ENCODE measurements at places on chromosomes 16 and 17.

DNA sequence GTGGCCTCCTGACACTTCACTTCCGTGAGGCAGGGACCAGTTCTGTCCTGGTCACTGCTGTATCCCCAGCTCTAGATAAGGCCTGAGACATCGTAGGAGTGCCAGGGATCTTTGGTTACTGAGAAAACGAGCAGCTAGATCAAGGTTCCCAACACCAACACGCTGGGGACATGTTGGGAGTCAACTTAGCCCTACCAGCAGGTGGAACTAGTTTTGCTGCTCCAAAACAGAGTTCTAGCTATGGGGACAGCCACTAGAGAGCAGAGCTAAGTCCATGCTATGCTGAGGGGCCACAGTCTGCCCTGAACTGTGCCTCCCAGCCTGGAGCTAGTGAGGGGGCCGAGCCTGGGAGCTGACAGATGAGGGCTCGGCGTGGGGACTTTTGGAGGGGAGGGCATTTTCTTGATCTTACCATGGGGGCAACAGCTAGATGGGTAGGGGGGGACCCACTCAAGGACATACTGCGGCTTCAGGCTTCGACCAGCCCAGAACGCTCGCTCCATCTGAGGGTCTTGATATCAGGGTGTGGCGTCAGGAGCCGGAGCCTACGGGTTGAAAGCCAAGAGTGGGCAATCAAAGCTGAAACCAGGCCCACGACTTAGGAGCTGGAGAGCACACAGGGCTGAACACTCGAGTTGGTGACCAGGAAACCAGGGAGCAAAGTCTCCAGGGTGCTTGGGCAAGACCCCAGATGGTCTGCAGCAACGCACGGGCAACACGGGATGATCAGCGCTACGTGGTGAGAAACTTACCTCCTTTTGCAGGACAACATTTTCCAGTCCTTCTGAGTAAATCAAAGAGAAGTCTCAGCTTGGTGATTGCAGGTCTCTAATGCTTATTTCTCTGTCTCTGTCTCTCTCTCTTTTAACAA lies 13.4 kb downstream of the SNX20 start:
- no peak for DNase-seq

- no peak for DNase-seq
Measured at GRCh38 chr16:72198021-72198711, 26.2 kb upstream of the PMFBP1 start.

- DNase-seq: no peak
Measured at GRCh38 chr17:36485805-36486203, 677 bp upstream of the ZNHIT3 start.

DNA sequence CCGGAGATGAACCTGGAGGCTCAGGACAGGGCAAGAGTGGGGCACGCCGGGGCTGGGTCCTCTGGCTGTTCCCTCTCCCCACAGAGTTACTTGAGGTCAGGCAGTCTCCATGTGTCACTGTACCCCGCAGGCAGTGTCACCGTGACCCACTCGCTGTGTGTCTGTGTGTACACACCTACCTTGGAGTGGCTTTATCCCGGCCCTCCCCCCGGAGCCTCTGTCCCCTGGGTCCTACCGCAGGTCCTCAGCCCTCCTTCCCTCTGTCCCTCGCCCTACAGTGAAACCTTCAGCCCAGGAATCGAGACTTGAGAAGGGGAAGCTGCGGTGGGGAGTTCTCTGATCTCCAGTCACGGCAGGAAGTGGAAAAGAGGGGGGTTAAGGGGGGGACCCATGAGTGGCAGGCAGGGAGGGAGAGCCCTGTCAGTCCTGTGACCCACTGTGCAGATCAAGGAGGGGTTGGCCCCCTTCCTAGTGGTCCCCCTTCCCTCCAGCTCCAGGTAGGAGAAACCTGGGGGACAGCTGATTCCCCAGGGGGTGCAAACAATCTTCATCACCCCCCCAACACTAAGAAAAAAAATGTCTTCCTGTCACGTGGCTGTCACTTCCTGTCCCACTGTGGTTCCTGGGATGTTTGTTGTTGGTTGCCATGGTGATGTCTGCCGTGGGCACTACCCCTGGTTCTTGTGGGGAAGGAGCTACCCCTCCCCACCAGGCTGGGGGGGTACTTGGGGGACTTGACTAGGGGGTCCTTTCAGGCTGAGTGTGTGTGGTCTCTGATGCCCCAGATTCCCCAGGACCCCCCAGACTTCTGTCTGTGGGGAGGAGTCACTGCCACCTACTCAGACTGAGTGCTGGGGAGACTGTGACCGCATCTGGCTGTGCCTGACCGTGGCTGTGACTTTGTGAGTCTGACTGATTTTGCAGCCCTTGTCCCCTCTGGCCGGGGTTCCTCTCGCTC lies 13.7 kb downstream of the RARA start:
- DNase-seq: peak; percentile 79

DNA sequence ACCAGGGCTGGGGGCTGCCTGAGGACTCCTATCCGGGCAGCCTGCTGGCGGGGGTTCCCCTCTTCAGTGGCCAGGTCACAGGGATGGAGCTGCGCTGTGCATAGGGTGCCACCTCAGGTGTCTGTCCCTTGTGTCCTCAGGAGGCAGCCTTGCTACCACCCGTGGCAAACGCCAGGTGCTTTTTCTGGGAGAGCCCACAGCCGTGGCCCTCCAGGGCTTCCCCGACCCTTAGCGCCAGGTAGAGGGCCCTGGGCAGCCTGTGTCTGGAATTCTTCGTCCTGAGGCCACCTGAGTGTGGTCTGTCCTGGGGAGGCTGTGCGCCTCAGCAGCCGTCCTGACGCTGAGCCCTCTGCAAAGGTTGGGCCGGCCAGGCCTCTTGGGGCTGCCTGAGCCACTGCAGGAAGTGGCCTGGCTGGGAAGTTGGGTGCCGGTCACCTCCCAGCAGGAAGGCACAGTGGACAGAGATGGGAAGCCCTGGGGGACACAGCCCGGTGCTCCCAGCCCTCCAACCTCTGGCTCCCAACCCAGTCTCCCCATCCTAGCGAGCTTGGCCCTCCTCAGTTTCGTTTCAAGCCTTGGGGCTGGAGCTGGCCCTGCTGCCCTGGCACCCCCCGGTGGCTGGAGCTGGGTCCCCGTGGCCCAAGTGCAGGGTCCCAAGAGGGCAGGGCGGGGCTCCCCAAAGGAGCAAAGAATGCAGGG lies 7.6 kb upstream of the BAIAP3 start:
- no peak for DNase-seq

DNA sequence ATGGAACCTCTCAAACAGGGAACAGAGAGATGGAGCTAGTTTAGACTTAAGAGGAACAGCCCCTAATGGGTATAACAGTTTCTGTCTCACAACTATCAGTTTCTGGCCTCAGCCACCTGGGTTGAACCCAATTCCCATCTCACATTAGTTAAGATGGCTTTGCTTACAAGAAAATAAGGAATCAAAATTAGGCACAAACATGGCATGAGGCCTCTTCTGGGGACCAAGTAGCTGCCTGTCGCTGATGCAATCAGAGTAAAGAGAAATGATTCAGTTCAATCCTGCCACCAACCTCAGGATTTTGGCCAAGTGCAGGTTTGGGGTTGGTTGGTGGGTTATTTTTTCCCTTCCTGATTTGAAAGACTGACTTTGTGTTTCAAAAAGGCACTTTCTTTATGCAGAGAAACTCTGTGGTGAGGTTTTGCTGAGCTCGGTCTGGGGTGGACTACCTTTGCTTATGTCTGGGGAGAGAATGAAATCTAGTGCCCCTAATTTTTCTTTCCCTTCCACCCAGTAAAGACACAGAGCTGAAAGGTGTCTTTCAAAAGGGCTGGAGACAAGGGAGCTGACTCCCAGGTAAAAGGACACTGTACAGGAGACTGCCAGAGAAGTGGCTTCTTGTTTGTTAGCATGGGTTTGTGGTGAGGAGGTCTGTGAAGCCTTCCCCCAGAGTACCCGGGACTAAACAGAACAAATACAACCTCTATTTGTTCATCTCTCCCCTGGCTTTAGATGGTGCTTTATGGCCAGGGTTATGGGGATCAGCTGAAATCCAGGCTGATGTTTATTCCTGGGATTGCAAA lies 44.8 kb upstream of the NFAT5 start:
- DNase-seq: no peak

DNA sequence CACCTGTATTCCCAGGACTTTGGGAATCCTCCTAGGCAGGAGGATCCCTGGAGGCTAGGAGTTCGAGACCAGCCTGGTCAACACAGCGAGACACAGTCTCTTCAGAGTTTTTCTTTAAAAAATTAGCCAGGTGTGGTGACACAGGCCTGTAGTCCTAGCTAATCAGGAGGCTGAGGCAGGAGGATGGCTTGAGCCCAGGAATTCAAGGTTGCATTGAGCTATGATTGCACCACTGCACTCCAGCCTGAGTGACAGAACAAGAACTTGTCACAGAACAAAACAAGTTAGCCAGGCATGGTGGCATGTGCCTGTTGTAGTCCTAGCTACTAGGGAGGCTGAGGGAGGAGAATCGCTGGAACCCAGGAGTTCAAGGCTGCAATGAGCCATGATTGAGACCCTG lies 24.8 kb downstream of the ANKRD40 start:
- no peak for DNase-seq

DNA sequence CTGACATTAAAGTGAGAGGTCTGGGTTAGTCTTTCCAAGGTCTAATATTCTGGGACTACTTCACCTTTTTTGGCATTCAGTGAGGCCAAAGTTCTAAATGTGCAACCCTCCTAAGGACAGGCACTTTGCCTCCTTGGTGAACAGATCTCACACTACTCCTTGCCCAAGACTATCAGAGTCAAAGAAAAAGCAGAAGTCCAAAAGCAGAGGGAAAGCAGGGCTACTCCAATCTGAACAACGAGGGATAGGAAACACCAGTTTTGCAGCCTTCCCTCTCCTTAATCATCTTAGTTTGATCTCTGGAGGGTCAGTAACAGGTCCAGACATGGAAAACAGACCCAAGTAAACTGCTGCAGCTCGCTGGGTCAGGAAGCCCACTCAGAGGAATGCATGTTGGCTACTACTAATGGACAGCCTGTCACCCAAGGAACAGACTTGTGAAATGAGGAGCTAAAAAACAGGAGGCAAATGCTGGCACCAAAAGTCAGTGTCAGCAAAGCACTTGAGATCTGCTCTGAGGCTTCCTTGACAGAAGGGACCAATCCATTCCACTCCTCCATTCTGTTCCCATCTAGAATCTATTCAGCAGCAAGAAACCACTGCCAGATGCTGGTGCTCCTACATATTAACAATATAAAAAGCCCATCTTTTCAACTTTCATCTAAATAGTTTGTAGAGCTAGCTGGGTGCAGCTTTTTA lies 29.9 kb downstream of the DCUN1D3 start:
- DNase-seq: no peak

DNA sequence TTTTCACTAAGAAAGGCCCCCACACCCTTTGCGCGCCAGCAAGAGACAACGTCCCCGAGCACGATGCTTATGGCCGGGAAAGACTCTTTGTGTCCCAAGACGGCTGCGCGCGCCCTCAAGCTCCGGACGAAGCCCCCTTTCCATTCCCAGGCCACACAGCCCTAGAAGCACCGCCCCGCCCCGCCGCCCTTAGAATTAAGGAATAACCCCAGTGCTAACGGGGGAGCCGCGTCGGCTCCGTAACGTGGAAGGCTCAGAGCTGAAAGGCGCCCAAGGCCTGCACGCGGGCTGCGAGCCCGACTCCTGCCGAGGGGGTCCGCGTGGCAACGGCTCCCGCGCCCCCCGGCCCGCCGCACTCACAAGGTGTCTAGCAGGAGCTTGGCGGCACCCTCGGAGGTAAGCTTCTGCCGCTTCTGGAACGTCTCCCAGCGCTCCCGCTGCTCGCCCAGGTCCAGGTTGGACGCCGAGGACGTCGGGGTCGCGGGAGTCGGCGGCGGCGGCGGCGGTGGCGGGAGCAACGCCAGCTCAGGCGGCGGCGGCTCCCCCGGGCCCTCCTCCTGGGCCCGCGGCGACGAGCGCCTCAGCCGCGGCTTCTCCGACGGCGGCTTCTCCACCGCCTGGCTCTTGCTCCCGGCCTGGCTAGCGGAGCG lies 477 bp downstream of the CENPV start:
- DNase-seq: peak; percentile 4

DNA sequence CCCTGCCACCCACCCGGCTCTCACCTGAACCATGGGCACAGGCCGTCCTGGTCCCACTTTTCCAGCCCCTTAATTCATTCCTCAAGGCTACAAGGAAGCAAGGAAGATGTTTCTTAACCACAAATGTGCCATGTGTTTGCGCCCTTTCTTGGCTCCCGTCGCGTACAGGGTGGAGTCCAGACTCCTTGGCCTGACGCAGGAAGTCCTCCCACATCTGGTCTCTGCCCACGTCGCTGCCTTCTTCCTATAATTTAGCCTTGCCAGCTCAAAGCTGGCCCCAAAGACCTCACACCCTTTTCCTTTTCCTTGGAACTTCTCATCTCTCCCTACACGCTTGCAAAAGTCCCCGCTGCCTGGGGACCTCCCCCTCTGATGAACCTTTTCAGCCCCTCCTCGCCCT lies 38.8 kb upstream of the BHLHA9 start:
- DNase-seq: no peak

DNA sequence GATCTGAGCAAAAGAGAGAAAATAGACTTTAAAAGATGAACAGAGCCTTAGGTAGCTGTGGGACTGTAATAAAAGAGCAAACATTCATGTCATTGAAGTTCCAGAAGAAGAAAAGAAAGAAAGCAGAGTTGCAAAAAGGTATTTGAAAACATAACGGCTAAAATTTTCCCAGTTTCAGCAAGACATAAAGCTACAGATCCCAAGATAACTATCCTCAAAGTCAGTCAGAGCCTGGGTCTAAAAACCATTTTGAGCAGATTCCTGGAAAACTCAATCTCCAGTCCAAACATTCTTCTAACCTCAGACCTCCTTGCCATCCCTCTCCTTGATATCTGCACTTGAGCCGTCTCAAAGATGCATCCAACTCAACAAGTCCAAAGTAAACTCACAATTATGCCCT lies 20.9 kb upstream of the CD300E start:
- DNase-seq: no peak

DNA sequence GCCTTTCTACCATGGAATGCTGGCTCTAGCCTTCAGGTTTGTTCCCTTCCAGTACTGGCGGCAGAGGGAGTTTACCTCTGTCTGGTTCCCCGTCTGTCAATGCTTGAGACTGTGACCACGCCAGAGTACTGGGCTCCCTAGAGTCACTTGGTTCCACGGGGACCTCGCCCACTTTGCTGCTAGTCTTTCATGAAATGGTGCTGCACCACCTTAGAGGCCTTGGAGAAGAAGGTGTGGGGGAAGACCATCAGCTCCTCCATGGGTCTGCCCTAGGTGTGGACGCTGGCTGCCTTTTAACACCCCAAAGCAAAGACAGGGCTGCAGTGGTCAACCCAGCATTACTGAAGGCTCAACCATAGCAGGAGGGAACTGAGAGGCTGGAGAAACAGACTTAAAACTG lies 55.3 kb upstream of the KSR1 start:
- no peak for DNase-seq

DNA sequence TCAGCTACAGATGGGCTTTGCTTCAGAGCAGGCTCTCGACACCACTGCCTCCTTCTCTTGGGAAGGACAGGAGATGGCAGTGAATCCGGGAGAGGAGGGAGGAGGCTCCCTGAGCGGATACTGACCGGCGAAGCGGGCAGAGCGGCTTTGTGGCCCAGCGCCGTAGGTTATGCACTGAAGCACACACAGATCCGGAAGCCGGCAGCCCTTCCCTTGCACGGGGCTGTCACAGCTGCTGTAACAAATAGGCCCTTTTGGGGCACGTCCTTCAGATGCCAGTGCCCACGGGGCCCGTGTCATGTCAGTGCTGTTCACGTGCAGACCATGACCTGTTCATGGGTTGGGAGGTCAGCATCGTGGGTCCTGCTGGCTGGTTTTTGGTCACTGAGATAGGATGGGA lies 144.7 kb upstream of the CHMP6 start:
- DNase-seq: no peak

- DNase-seq: no peak
Measured at GRCh38 chr17:21376759-21377690, 868 bp downstream of the KCNJ12 start.
